ENCODE measurements at places on chromosomes 11 and 22.
A peak's percentile ranks its signal among the peaks of the same experiment; 100 is the strongest.

DNA sequence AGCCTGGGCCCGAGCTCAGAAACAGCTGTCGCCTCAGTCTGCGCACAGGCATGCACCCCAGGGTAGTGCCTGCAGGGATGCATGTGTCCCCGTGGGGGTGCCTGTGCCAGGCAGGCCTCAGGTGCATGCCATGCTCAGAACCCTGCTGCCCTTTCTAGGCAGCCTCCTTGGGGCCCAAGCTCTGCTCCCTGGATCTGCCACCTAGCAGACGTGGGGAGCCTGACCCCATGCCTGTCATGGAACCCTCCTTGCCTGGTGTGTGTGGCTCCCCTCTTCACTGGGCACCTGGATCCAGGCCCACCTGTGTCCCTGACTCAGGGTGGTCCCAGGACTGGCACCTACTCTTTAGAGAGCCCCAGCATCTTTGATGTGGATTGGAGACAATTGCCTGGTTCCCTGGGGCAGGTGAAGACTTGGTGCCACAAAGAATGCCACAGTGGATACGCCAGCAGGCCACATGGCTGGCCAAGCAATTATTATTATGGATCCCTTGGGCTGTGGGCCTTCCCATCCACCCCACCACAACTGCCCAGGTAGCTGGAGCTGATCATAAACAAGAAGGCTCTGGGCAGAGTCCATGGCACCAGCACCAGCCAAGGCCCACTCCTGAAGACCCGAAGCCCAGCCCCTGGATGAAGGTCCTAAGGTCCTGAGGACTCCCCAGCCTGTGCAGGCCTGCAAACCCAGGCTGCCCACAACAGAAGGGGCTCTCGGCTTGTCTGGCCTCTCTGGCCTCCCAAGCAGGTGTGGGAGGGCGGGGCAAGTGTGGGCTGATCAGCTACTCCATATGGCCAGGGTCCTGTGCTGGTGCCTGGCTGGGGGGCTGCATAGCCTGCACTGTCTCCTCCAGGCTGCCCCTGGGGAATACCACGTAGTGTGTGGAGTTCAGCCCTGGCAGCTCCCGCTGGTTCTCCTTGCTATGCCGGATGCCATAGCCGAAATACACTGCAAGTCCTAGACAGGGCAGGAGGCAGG lies 3.8 kb downstream of the SLC7A4 start:
- no peak for DNase-seq

- no peak for DNase-seq
Observed at GRCh38 chr11:8093931-8094575, 13.0 kb downstream of the TUB start.

- DNase-seq, result no peak
Observed at GRCh38 chr22:21564411-21564810, 3.1 kb upstream of the UBE2L3 start.

DNA sequence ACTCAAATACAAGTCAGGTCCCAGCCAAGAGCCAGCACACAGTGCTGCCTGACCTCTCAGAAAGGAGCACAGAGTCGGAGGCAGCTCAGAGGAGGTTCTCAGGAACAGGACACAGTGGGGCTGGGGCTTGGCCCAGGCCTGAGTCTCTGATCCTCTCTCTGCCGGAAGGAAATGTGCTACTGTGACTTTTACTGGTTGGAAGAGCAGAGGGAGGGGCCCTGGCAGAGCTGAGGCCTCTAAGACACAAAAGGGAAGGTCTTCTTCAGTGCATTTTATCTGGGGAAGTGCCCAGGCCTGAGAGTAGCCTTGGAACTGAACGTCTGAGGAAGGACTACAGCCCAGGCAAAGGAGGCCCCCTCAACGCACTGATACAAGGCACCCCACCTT lies 16.2 kb upstream of the CASTOR1 start:
- DNase-seq, result no peak

GRCh38 chr11:73423506-73423905 lies 47.3 kb downstream of the RELT start:
- DNase-seq, result no peak

- no peak for DNase-seq
Observed at GRCh38 chr11:123995119-123995518, at the start of gene OR10G6. OR10G6 (minus strand) TSS chr11:123995161; CDS start chr11:123995161, 0 bp downstream.

- no peak for DNase-seq
Observed at GRCh38 chr22:37797874-37798500, 9.7 kb upstream of the GCAT start.

DNA sequence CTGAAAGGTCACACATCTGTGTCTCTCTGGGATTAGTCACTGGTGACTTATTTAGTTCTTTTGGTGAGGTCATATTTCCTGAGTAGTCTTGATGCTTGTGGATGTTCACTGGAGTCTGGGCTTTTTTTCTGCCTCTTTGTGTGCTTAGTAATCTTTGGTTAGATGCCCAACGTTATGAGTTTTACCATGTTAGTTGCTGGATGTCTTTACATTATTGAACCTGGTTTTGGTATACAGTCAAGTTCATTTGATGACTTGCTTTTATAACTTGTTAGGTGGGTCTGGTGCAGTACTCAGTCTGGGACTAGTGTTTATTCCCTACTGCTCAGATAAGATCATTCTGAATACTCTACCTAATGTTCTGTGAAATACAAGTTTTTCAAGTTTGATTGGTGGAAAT lies 26.2 kb upstream of the SLC37A2 start:
- no peak for DNase-seq

DNA sequence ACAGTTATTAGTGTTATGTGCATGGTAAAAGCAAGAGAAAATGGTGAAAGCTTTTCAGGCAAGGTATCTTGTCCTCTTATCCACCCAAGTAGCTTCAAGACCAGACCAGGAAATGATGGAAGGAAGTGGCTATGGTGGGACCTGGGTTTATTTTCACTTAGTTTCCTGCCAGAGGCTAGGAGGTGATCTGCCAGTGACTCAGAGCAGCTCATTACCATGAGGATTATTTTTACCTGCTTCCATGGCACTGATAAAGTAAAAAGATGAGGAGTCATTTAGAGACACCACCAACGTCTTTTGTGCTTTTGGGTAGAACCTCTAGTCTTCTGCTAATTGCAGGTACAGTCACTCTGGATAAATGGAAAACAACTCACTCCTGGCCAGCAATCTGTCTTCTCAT lies 339.9 kb upstream of the KIRREL3 start:
- DNase-seq, result no peak

GRCh38 chr11:11163669-11164333 lies 189.2 kb downstream of the CSNK2A3 start:
- DNase-seq, result no peak

DNA sequence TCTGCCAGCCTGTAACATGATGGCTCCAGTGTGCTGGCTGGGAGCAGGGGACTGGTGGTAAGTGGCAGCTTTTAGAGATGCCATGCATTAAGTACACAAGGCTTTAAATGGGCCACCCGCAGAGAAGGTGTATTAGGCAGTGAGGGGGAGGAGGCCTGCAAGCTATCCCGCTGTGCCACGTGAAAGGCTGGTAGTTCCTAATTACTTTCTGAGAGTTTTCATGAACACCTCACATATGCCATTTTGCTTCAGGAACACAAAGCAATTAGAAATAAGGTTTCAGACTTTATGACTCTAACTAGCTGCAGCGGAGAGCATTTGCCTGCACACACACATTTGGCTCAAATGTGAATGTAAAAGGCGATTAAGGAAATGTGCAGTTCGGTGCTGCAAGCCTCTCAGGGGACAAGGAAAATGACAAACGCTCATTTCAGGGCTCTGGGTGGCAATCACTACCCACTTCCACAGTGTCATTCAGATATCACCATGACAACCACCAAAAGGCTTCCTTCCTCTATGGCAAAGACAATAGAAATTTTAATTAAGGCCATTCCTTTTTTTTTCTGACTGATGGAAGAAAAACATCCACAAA lies 116.6 kb downstream of the PLEKHA7 start:
- DNase-seq, result peak; percentile 98

GRCh38 chr11:61833471-61833870 lies 5.4 kb downstream of the FADS2 start:
- no peak for DNase-seq

DNA sequence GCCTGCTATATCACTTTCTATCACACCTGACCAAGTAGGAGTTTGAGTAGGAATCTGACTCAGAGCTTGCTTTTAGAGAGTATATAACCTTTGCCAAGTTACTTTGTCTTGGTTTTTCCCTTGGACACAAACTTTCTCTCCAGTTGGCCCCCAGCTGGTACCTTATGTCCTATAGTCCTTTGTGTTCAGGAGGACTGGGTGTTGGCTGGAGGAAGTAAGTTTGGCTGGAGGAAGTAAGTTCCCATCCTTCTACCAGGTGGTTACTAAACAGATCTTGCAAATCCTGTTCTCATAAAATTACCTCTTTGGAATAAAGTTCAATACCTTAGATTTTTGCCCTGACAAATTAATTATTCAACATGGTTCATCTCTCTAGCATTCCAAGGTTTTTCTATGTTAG lies 37.2 kb downstream of the SPON1 start:
- no peak for DNase-seq

GRCh38 chr11:44024977-44025376 lies 22.8 kb upstream of the ACCSL start:
- no peak for DNase-seq

DNA sequence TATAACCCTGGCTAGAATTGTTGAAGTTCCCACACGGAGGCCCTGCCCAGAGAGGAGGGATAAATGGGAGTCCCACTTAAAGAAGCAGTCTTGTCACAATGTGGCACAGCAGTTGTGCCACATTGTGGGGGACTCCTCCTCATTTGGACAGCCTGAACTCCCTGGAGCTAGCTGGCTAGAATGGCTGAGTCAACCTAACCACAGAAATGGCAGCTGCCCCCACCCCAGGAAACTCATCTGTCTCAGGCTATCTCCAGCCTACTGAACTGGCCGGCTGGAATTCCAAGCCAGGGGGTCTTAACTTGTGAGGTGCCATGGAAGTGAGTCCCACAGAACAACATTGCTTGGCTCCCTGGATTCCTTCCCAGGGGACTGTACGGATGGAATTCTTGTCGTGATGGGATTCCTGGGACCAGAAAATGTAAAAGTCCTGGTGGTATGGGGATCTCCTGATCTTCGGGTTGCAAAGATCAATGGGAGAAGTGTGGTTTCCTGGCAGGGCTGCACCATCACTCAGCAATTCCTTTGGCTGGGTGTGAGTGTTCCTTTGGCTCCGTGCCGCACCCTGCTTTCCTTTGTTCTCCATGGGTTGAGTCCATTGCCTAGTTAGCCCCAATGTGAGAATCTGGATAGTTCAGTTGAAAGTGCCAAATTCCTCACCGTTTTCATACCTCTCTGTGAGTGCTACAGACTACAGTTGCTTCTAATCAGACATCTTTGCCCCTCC lies 791.2 kb upstream of the FAT3 start:
- DNase-seq, result no peak

GRCh38 chr22:19819911-19820879 lies 34.5 kb downstream of the GNB1L start:
- no peak for DNase-seq

- no peak for DNase-seq
Observed at GRCh38 chr22:19059481-19060278, 62.5 kb downstream of the DGCR2 start.

- DNase-seq, result no peak
Observed at GRCh38 chr22:24051568-24051967, 40.5 kb downstream of the CABIN1 start.

DNA sequence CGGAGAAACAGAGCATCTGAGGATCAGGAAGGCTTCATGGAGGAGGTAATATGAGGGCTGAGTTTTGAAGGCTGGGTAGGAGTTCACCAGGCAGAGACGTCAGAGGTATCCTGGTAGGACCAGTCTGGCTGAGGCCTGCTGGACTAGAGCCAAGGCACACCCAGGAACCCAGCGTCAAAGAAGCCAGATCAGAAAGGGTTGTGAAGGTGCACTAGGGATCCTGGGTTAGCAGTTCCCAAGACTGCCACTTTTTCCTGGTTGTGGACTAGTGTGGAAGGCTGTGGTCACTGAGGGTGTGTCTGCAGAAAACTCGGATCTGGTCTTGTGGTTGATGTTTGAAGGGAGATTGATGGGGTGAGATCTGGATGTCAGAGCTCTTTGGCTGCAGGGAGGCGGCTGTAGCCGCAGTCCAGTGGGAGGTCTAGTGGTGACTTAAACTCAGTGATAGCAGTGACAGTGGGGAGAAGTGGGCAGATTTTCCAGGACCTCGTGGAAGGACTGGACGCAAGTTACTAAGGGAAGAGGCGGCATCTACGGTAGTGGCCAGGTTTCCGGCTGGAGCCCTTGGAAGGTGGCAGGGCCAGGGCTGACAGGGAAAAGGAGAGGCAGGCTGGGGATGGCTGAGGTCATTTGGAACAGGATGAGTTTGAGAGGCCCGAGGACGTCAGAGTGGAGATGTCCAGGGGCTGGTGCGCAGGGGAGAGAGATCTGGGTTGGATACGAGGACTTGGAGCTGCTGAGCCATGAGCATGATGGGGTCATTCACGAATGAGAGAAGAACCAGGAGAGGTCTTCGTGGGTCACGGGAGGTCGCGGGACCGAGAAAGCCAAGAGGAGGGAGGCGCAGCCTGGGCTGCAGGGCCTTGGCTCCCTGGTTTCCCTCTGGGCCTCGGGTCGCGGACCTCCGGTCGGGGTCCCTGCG lies 10.9 kb downstream of the RELA start:
- no peak for DNase-seq

GRCh38 chr11:41309716-41310115 lies 149.7 kb downstream of the LRRC4C start:
- DNase-seq, result no peak

- DNase-seq, result no peak
Observed at GRCh38 chr11:116580799-116581198, 192.0 kb downstream of the BUD13 start.

Data from COR-L47 (cell line).